Caco-2 (cell line): ENCODE measurements at places on chromosomes 16 and 17. TPM values are rescaled to one million over a fixed set of nuclear protein-coding genes. Genes with fewer than 3 reads are reported as not detected.

- peaks cover 8% of the 10 kb centered on the region for H3K36me3 ChIP-seq
- no peak for DNase-seq
- H3K27ac ChIP-seq, result no peak overlapping the region
- no peaks in the 10 kb centered on the region for H3K4me1 ChIP-seq
- H3K27me3 ChIP-seq, result no peaks in the 10 kb centered on the region
These were observed 13.8 kb downstream of the MLYCD start for GRCh38 chr16:83912519-83913244.

GRCh38 chr17:28899212-28899815 lies 1.8 kb upstream of the FLOT2 start:
- no peaks in the 10 kb centered on the region; the same call in 1 of the 2 replicates for H3K36me3 ChIP-seq
- no peak overlapping the region for H3K4me3 ChIP-seq
- peak overlapping the region; percentile 7 for H3K27ac ChIP-seq
- no peaks in the 10 kb centered on the region for H3K27me3 ChIP-seq

GRCh38 chr16:280552-280951 lies at the start of gene ARHGDIG:
ARHGDIG (plus strand) TSS chr16:280591; CDS start chr16:280681, 90 bp downstream.
- peak within 1 kb of the TSS; percentile 33 for H3K4me3 ChIP-seq
- no peaks in the 10 kb centered on the region for H3K36me3 ChIP-seq
- no peak within 1 kb of the TSS for H3K27ac ChIP-seq
- DNase-seq, result no peak
- no peaks in the 10 kb centered on the region for H3K4me1 ChIP-seq
- H3K27me3 ChIP-seq, result no peaks in the 10 kb centered on the region; the same call in 1 of the 2 replicates

- H3K27me3 ChIP-seq, result no peaks in the 10 kb centered on the region
- H3K4me1 ChIP-seq, result no peaks in the 10 kb centered on the region
- H3K27ac ChIP-seq, result no peak overlapping the region
- no peaks in the 10 kb centered on the region for H3K36me3 ChIP-seq
- DNase-seq, result no peak
- H3K4me3 ChIP-seq, result no peak overlapping the region
These were observed 52.5 kb upstream of the CACNG3 start for GRCh38 chr16:24203675-24204074.

GRCh38 chr17:26818736-26819135 lies 475.2 kb upstream of the WSB1 start:
- no peaks in the 10 kb centered on the region for H3K36me3 ChIP-seq
- no peak overlapping the region for H3K4me3 ChIP-seq
- H3K27ac ChIP-seq, result no peak overlapping the region
- DNase-seq, result no peak
- no peaks in the 10 kb centered on the region for H3K4me1 ChIP-seq

GRCh38 chr17:72863526-72864211 lies 228.8 kb downstream of the SLC39A11 start:
- H3K4me3 ChIP-seq, result no peak overlapping the region
- H3K36me3 ChIP-seq, result no peaks in the 10 kb centered on the region
- no peak overlapping the region for H3K27ac ChIP-seq
- H3K27me3 ChIP-seq, result no peaks in the 10 kb centered on the region

GRCh38 chr17:44310609-44311376 lies 2.4 kb downstream of the RUNDC3A start:
- H3K4me3 ChIP-seq, result no peak overlapping the region
- no peaks in the 10 kb centered on the region for H3K36me3 ChIP-seq
- H3K27ac ChIP-seq, result no peak overlapping the region
- H3K27me3 ChIP-seq, result no peaks in the 10 kb centered on the region; the same call in 1 of the 2 replicates
- DNase-seq, result no peak

GRCh38 chr16:54204756-54205155 lies 81.8 kb downstream of the IRX3 start:
- no peaks in the 10 kb centered on the region for H3K27me3 ChIP-seq
- H3K4me1 ChIP-seq, result no peaks in the 10 kb centered on the region
- DNase-seq, result no peak
- H3K4me3 ChIP-seq, result no peak overlapping the region
- H3K27ac ChIP-seq, result no peak overlapping the region
- H3K36me3 ChIP-seq, result no peaks in the 10 kb centered on the region

DNA sequence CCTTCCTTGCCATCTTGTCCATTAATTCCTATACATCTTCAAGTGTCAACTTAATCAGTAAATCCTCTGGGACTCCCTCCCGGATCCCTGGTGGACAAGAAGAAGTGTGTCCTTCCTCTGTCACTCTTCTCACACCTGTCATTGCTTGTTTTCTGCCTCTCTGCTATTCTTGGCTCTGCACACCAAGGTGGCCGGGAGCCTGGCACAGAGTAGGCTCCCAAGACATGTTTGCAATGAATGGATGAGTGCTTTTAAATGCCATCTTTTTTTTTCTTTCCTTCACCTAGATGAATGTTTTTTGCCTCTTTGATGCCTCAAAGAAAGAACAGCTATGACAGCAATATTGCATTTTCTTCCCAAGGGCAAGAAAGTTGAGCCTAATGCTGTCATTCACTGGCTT lies 58.0 kb upstream of the CLEC18A start:
- H3K36me3 ChIP-seq, result no peaks in the 10 kb centered on the region; the same call in 1 of the 2 replicates
- H3K27me3 ChIP-seq, result no peaks in the 10 kb centered on the region
- H3K4me3 ChIP-seq, result no peak overlapping the region
- H3K27ac ChIP-seq, result no peak overlapping the region

GRCh38 chr17:69654981-69655855 lies 240.7 kb downstream of the MAP2K6 start:
- no peaks in the 10 kb centered on the region for H3K27me3 ChIP-seq
- H3K4me1 ChIP-seq, result no peaks in the 10 kb centered on the region
- H3K4me3 ChIP-seq, result no peak overlapping the region

- no peaks in the 10 kb centered on the region for H3K27me3 ChIP-seq
- no peak overlapping the region for H3K4me3 ChIP-seq
- no peaks in the 10 kb centered on the region for H3K36me3 ChIP-seq
- no peak for DNase-seq
- H3K27ac ChIP-seq, result peak overlapping the region; percentile 13
- peaks cover 41% of the 10 kb centered on the region for H3K4me1 ChIP-seq
These were observed 33.1 kb upstream of the SNN start for GRCh38 chr16:11635113-11635652.

DNA sequence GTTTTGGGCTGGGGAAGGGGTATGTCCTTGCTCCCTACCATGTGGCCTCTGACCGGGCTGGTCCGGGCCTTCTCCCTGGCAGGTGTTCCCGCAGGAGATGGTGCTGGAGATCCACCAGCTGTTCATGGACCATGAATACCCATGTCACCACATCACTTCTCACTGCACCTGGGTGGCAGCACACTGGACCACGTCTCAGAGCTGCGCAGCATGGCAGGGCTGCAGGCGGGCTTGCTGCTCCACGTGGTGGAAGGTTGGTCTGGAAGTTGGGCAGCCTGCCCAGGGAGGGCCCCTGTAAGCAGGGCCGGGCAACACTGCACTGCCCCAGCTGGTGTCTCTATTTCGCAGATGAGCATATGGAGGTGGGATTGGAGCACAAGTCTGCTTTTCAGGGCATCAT lies 169.5 kb upstream of the ZNF267 start:
- H3K4me3 ChIP-seq, result no peak overlapping the region
- H3K4me1 ChIP-seq, result peaks cover 6% of the 10 kb centered on the region; the same call in 1 of the 2 replicates
- peaks cover 3% of the 10 kb centered on the region; the same call in 1 of the 2 replicates for H3K36me3 ChIP-seq
- H3K27me3 ChIP-seq, result no peaks in the 10 kb centered on the region
- no peak overlapping the region for H3K27ac ChIP-seq
- no peak for DNase-seq

DNA sequence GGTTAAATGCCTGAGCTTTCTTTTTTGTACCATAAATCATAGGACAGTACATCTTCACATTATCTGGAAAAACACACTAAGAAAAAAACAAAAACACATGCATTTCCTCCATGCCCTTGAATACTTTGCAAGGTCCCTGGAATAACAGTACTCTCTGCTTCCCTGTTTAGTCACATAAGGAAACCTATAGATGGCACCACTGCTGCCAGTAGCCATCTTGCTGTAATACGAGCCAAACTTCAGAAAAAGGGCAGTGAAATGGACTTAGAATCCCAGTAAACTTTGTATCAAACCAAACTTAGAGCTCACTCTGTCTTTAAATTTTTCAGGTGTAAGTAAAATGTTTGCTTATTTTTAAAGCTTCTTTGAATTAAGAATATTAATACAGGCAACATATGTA lies 435.5 kb downstream of the KCNJ2 start:
- no peak overlapping the region for H3K4me3 ChIP-seq
- peaks cover 10% of the 10 kb centered on the region; the same call in 1 of the 2 replicates for H3K4me1 ChIP-seq
- no peaks in the 10 kb centered on the region for H3K36me3 ChIP-seq
- DNase-seq, result no peak
- H3K27ac ChIP-seq, result no peak overlapping the region
- H3K27me3 ChIP-seq, result 0 out of 2 replicates have a peak, but pooled peaks cover 1% of the 10 kb centered on the region

DNA sequence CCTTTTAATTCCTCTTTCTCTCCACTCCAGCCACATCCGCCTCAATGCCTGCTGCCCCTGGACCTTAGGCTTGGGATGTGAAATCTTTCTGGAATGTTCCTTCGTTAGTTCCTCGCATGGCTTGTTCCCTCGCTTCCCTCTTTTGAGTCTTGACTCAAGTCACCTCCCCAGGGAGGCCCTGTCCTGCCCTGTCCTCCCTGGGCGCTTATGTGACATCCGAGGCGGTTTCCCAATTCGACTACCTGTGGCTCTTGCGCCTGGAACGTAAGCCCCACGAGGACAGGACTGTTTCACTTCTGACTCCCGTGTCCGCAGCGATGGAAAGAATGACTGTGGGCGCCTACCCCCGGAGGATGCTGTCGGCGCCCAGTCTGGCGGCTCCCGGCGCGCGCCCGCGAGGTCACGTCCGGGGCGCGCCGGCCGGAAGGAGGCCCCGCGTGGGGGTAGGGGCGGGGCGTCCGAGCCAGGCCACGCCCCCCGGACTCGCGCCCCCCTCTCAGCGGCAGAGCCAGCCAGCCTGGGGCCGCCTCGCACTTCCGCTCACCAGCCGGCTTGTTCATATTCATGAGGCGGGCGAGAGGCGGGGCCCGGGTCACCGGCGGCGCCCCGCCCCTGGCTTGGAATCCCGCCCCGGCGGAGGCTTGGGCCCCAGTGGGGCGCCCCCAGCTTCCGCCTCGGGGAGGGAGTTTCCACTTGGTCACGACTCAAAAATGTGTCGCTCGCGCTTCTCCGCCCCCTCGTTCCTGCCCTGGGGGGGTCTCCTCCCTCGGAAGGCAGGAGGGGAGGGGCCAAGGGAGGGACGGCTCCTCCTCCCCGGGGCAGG lies 8.4 kb upstream of the GLIS2 start:
- peaks cover 14% of the 10 kb centered on the region for H3K4me1 ChIP-seq
- no peaks in the 10 kb centered on the region for H3K36me3 ChIP-seq
- peak; percentile 97 for DNase-seq
- H3K27ac ChIP-seq, result peak overlapping the region; percentile 84

DNA sequence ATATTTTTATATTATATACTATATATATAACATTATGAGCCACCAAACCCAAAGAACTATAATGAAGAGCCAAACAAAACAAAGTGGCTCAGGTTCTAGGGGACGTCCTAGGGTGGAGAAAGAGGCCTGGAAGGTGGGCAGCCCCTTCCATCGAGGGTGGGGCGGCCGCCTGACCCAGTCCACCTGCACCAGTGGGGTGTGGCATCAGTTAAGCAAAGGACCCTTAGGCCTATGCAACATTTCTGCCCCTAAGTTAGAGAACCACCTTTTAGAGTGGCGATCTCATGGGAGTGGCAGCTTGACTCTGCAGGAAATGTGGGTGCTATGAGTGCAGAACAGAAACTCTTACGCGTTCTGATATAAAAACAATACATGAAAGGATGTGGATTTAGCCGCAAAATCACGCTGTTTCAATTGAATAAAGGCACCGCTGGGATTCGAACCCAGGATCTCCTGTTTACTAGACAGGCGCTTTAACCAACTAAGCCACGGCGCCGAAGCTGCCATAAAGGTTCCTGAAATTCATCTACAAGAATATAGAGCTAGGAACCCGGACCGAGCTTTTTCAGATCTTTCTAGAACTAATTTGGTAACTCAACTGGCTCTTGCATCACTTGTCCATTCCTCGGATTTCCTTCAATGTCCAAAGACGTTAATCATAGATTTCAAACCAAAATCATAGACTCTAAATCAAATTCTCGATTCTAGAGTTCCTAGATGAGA lies 15.6 kb upstream of the AURKB start:
- H3K27ac ChIP-seq, result peak overlapping the region; percentile 53
- peak overlapping the region; percentile 26; the same call in 1 of the 2 replicates for H3K4me3 ChIP-seq
- H3K36me3 ChIP-seq, result no peaks in the 10 kb centered on the region

DNA sequence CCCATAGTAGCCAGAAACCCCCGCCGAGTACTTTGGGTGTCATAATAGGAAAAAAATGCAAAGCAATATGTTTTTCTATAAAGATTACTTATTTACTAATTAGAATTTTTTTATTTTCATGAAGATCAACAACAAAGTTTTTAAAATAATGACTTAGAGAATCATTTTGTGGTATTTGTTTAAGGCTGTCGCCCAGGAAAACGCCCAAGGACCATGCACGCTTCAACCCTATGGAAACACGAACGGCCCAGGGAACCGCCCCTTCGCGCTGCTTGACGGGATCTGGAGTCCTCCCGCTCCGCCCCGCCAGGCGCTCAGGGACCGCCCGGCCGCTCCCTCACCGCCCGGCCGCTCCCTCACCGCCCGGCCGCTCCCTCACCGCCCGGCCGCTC lies 408 bp upstream of the KPNA2 start:
- peak overlapping the region; percentile 94 for H3K27ac ChIP-seq
- H3K4me3 ChIP-seq, result peak overlapping the region; percentile 30
- H3K4me1 ChIP-seq, result 0 out of 2 replicates have a peak, but pooled peaks cover 3% of the 10 kb centered on the region
- peak; percentile 96 for DNase-seq

- peaks cover 3% of the 10 kb centered on the region for H3K36me3 ChIP-seq
- no peak for DNase-seq
- no peaks in the 10 kb centered on the region for H3K4me1 ChIP-seq
These were observed 7.7 kb downstream of the MED9 start for GRCh38 chr17:17484451-17484899.

DNA sequence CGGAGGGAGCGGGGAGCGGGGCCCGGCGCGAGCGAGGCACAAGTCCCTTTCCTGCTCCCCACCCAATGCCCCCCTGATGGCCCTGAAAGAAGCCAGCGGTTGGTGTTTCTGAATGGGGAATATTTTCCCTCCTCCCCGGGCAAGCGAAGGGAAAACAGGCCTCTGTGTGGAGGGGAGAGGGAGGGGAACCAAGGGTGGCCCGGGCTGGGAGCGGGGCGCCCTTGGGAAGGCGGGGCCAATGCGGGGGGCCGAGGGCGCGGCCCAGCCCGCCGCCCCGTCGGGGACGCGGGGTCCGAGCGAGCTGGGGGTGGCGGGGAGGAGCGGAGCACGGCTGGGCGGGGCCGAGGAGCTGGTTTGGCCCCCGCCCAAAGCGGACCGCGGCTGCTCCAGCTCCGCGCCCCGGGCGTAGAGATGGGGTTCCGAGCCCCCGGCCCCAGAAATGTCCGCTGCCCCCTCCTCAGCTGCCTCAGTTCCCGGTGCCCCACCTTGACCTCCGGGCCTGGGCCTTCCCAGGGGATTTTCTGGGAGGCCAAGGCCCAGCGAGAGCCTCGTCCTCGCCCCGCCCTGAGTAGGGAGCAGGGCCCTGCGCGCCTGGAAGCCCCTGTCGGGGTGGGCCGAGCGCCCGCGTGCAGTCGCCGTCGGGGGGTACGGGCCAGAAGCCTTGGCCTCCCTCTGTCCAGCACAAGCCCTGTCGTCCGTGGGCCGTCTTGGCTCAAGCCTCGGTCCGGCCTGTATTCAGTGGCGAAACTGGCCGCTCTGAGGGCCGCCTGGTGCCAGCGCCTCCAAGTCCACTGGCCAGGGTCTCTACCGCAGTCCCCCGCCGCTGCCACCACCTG lies 3.9 kb upstream of the HEXIM1 start:
- DNase-seq, result no peak
- H3K4me1 ChIP-seq, result peaks cover 11% of the 10 kb centered on the region
- no peaks in the 10 kb centered on the region for H3K27me3 ChIP-seq
- H3K36me3 ChIP-seq, result no peaks in the 10 kb centered on the region
- H3K27ac ChIP-seq, result no peak overlapping the region

EVPLL gene
- total RNA-seq, result not detected in 2 replicates

CAVIN1 gene
- total RNA-seq, result 143 and 173 TPM in 2 replicates

SECTM1 gene
- 0.37 and 0.75 TPM in 2 replicates for total RNA-seq

CA7 gene
- total RNA-seq, result 0.35 and 0.68 TPM in 2 replicates

MPO gene
- 0.23 TPM in 1 of 2 replicates, not detected in the other for total RNA-seq

NPIPB13 gene
- total RNA-seq, result 6.7 and 7.8 TPM in 2 replicates

MT4 gene
- total RNA-seq, result not detected in 2 replicates
